ENCODE measurements at places on chromosomes 2 and 18.

DNA sequence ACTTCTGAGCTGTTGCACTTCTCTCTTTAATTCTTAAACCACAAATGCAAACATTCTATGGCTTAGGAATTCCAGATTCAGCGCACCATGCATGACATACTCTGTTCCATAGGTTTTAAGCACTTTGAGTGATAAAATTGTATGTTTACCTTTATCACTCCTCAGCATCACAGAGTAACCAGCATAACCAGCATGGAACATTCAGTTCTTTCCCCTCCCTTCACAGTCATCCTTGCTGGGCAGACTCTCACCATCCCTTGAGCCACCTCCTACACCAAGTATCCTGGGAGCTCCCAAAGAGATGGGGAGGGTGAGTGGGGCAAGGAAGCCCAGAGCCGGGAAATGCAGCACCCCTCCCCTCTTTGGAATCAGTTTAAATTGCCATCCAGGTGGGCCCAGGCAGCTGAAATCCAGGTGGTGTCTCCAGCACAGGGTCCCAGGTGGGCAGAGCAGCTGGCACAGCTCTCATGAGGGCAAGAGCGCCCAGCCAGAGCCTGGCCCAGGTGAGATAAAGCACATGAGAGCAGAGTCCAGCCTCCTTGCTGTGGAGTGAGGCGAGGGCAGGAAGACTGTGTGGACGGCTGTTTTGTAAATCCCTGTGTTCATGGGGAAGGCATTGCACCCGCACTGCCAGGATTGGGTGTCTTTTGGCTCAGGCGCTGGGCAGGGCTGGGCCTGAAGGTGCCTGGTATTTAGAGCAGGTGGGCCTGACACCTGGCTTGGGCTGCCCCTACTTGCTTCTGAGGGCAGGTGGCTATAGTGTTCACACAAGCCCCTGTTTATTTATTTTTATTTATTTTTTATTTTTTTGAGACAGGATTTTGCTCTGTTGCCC, 36.8 kb downstream of the LAMA3 start:
- DNase-seq: no peak

GRCh38 chr2:112273349-112273748, 2.0 kb upstream of the ZC3H6 start:
- DNase-seq: no peak

- no peak for DNase-seq
These were observed 232.9 kb downstream of the CDH7 start for GRCh38 chr18:65983750-65984149.

DNA sequence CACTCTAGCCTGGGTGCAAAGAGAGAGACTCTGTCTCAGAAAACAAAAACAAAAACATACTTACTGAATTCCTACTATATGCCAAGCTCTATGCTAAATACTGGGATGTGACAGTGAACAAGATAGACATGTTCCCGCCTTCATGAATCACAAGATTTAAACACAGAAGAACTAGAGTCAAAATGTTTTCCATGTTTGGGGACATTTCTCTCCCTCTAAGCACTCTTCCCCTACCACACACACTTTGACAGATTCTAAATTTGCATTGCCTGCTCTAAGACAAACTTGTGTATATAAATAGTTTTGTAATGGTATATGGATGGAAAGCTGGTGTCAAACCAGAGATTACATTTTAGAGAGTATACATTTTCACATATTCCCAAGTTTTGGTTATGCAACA, 11.1 kb downstream of the CYBRD1 start:
- no peak for DNase-seq

DNA sequence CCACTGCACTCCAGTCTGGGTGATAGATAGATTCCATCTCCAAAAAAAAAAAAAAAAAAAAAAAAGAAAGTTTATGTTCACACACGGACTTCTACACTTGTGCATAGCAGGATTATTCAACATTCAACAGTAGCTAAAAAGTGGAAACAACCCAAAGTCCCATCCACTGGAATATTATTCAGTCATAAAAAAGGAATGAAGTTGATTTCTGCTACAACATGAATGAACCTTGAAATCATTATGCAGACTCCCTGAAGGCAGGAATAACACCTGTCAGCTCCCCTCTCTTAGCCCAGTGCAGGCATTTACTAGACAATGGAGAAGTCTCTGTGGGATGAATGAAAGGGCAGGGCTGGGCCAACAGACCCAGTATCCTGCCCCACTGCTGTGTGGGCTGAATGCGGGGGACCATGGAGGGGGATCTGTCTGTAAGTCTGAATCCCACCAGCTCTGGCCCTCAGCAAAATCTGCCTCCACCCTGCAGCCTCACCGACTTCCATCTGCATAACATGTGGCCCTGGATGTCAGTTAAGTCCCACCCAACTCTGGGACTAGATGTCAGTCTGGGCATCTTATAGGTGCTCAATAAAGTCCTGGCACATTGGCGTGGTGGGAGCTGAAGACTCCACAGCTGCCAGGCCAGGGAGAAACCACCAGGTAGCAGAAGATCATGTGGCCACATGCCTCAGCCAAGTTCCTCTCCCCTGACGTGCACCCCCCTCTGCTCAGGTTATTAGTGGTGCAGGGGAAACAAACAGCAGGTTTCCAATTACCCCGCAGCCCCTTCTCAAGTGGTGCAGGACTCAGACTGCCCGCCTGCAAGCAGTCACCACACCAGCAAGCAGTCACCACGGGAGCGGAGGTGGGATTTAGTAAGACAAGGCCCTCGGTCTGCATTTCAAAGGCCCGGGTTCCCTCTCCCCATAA, 8.9 kb downstream of the ZFP36L2 start:
- DNase-seq: no peak

GRCh38 chr2:68193787-68194372, 36.2 kb downstream of the PNO1 start:
- DNase-seq: no peak
